Activated CD8-positive, alpha-beta memory T cell treated with anti-CD3 and anti-CD28 coated beads for 48 hours (primary cell): ENCODE measurements at places on chromosomes 6 and 20.

GRCh38 chr6:134816780-134817179 is 133.1 kb downstream of the ALDH8A1 start:
- no peak for DNase-seq

DNA sequence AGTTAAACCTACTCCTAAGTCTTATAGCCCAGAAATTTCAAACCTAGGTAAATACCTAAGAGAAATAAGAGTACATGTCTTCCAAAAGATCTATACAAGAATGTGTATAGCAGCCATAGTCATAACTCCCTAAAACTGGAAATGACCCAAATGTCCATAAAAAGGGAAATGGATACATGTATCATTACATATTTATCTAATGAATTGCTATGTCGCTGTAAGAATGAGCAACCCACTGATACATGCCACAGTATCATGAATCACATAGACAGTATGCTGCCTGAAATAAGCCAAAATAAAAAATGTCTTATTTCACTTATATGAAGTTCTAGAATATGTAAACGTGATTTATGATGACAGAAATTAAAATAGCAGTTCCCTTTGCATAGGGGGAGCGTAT is 679.5 kb downstream of the MAFB start:
- DNase-seq: no peak

DNA sequence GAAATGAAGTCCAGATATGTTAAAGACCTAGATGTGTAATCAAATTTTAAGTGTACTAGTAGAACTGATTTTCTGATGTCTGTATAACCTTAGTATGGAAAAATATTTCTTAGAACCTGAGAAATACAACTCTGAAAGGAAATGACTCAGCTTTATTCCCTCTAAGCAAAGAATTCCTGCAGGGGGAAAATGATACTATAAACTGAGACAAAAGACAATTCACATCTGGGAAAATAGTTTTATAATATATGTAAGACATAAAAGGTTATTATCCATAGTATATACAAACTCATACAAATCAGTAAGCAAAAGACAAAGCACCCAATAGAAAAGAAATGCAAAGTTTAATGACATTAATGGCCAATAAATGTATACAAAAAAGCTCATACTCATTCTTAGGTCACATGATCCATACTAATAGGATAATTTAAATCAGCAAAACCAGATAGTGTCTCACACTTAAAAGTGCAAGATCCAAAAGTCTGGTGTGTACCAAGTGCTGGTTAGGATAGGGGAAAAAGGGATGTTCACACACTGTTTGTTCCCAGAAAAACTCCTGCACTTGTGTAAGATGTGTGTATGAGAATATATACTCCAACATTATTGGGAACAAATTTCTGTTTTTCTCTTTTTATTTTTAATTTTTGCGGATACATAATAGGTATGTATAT is 22.6 kb downstream of the RNF217 start:
- DNase-seq: no peak

DNA sequence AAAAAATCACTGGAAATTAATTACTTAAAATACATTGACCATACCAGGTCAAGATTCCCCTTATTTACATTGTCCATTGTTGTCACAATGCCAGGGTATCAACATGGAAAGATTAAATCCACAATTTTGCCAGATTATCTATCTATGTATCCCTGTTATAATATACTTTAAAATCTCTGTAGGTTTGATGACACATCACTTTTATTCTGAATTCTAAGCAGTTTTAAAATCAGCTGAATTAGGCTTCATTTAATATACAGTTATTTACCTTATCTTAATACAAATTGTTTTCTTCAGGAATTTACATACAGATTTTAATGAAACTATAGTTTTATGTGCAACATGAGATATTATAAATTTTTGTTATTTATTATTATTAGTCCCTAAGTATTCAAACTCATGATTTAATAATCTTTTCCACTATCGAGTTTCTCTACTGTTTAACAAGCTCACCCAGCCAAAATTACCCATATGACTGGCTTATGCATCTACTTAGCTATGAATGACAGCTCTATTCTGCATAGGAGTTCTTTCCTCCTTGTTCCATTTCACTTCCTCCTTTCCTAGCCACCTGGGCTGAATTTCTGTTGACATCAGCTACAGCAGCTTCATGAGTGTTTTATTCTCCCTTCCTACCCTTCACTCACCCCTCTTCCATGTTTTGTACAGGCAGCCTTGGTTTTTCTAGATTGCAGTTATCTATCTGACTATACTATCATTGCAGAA is 654.2 kb upstream of the MAP3K7 start:
- DNase-seq: no peak

- DNase-seq: no peak
Measured at GRCh38 chr20:58322083-58322482, 12.6 kb downstream of the RAB22A start.

DNA sequence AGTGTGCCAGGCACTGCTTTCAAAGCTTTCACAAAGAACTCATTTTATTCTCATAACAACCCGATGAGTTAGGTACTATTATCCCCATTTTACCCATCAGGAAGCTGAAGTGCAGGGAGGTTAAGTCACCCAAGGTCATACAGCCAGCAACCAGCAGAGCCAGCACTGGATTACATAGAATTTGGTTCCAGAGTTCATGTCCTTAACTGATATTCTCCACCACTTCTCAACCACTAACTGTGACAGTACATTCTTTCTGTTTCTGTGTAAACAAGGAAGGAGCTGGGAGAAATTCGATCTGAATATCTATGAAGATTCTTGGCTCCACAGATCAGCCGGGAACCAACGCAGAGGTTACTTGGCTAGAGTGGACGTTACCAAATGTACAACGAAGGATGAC is 98.0 kb downstream of the KIF16B start:
- no peak for DNase-seq

GRCh38 chr20:20410678-20411077 is 42.8 kb downstream of the INSM1 start:
- DNase-seq: no peak

GRCh38 chr6:138539876-138540275 is 40.6 kb upstream of the NHSL1 start:
- no peak for DNase-seq

DNA sequence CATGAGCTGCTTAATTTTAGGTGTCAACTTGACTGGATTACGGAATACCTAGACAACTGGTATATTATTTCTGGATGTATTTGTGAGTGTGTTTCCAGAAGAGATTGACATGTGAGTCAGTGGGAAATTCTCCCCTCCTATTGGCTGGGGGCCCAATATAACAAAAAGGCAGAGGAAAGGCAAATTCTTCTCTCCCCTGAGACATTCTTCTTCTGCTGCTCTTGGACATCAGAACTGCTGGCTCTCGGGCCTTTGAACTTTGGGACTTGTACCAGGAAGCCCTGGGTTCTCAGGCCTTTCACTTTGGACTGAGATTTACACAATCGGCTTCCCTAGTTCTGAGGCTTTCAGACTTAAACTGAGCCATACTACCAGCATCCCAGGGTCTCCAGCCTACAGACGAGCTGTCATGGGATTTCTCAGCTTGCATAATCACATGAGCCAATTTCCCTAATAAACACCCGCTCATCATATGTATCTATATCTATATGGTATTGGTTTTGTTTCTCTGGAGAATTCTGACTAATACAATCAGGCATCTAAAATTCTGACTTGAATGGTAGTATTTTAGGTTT is 7.6 kb upstream of the BTN3A3 start:
- DNase-seq: no peak

DNA sequence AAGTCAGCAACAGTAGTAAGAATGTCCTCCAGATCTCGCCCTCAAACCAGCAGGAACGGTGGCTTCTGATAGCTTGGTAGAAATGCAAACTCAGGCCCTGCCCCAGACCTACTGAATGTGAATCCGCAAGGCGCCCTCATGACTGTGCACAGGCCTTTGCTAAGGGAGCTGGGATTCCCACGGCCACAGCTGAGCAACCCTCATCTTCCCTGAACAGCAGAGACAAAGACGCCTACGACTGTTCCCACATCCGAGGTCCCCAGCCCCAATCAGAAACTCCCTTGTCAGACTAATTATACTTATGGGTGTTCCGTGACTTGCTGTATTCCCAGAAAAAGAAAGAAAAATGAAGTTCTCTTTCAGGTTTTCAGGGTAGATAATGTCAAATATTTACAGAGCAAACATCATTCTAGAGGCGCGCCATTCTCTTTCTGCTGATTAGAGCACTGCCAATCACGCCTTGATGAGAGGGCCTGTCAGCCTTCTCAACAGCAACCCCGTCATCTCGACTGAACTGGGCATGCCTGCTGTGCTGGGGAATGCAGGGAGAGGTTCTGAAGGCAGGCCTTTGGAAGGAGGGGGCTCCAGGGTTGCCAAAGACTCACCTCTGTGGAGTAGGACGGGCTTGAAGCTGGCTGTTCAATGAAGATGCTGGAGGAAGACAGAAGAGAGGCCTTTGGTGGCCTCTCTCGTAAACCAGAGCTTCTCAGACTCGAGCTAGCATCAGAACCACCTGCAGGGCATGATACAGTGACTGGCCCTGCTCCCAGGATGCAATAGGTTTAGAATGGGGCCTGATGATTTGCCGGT is 79.9 kb downstream of the ZNF217 start:
- no peak for DNase-seq

DNA sequence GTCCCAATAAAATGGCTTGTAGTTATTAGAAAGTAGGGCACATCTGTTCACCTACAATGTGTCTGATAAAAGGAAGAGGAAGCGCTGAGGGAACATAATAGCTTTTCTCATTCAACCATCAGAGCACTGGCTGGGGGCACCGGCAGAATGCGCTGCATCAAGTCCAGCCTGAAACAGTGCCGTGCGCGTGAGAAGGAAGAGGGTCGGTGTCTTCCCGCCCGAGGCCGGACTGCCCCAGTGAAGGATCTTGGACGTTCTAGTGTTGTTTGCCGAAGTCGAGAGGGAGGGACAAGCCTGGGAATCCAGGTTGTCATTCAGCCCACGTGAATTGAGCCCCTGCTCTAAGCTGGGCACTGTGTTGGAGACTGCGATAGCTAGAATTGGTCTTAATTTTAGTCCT is 61.7 kb upstream of the MPC1 start:
- DNase-seq: no peak

DNA sequence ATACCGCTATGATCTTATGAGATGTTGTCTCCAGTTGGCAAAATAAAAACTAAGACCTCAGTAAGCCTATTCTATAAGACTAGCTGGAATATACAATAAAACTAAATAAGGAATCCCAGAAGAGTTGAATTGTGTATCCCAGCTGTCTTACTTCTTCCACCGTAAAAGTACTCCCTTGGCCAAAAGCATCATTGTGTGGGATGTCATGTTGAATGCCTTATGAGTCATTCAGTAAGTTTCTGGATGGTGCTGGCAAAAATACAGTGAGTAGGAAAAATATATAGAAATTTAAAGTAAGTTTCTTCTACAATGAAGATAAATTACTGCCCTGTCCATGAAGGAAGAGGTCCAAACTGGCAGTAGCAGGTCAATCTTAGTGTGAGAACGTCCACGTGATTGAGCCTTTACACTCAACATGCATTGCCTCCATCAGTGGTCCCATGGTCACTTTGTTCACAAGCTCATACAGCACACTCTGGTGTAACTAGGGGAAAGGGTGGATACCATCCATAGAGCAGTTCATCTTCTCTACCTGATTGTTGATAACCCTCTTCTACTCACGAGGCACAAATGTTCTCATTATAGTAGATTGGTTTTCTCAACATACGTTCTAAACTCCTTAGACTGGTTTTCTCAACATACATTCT is 13.7 kb upstream of the ZNF318 start:
- DNase-seq: no peak

- no peak for DNase-seq
Measured at GRCh38 chr6:15255909-15256395, 10.1 kb downstream of the JARID2 start.

DNA sequence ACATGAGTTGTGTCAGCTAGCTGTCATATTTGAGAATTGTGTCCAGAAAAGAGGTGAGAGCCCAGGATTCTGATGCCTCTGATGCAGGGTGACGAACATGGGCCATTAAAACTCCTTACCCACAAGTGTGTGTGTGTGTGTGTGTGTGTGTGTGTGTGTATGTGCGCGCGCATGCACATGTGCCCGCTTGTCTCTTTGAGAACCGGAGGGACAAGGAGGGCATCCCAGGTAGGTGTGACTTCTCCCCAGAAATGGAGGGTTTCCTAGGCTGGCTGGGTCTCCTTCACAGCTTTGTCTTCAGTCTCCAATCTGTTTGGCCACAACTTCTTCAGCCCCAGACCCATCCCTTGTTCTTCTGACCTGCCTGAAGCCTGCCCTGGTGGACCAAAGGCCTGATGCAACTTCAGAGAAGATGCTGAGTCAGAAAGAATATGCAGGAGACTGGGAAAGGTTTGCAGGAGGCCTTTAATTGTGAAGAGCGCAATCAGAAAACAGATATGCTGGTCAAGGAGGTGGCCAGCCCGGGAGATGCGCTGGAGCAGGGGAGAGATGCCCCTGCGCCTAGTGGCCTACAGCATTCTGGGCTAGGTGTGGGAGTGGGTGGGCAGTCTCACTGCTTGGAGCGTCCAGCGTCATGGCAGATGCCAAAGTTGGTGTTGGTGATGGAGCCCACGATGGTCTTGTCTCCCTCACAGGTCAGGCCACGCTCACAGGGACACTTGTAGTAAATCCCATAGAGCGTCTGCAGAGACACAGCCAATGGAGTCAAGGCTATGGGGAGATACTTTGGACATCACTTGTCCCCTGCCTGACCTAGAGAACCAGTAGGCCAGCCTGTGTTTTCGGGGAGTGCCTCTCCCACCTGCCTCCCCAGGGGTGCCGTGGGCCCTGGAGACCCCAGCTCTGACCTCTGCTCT is 2.3 kb downstream of the CLPS start:
- no peak for DNase-seq
